ENCODE measurements at places on chromosomes 12 and 14.

DNA sequence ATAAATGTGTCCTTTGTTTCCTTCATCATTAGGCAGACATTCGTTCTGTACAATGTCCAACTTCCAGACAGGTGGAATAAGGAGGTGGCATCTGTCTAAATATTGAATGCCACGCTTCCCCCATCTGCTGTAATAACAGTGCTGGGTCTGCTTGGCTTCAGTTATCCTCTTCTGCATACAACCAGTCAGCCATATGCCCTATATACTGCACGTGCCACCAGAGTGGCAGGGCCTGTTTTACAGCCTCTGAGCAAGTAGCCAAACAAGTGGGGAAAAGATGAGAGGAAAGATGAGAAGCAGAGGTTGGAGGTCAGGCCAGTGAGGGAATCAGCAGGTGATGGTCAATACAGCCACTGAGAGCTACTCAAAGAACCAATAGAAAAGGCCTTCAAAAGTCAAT, 55.4 kb downstream of the OTX2 start:
- DNase-seq: no peak

GRCh38 chr14:24935796-24936195, 114.2 kb downstream of the STXBP6 start:
- no peak for DNase-seq

GRCh38 chr14:29227631-29228030, 461.0 kb downstream of the FOXG1 start:
- no peak for DNase-seq

GRCh38 chr12:14803830-14804160, 325 bp downstream of the C12orf60 start:
- no peak for DNase-seq

DNA sequence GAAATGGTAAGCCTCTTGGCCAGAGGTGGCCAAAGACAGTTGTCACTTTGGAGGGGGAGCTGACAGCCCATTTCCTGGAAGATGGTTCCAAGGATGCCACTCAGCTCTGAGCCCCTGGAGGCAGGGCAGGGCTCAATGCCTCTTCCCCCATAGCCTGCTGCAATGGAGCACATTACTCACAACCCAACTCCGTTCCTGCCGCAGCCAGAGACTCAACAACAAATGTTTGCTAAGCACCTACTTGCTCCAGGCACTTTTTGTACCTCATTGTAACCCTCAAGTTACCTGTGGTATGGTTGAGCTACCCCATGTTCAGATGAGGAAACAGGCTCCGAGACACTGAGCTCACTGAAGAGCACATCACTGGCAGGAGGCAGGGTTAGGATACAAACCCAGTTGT, 19.5 kb downstream of the IRF2BPL start:
- no peak for DNase-seq

- no peak for DNase-seq
These were observed 9.1 kb downstream of the KIF26A start for GRCh38 chr14:104147346-104148125.

DNA sequence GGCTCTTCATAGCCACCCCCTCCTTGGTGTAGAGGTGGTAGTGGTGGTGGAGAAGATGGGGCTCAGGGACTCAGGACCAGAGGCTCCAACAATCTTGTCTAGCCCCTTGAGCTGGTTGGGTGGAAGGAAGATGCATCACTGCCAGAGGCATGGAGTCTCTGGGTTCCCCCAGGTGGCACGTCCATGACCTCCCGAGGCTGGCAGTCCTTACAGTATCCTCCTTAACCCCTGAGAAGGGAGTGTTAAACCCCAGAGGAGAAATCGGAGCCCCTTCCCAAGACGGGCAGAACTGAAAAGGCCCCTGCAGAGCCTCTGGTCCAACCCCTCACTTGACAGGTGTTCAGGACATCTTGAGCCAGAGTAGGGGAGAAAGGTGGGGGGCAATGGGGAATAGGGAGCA, 9.1 kb downstream of the KRT83 start:
- DNase-seq: no peak

- peak; percentile 34 for DNase-seq
These were observed 129.1 kb downstream of the PTPRB start for GRCh38 chr12:70508178-70508577.

DNA sequence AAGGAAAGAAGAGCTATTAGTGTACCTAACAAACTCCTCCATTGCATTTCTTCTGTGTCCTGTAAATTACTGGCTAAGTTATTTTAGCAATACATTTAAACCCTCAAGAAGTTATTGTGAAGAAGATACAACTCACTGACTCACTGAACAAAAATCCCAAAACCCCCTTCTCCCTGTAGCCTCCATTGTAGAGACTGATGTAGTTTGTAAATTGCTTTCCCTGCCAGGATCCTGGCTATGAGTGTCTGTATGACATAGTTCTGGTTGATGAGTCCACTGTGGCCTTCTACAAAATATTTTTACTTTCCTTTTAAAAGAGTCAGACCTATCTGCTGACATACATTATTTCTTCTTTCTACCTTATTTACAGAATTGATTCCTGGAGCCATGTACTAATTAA, 155.6 kb downstream of the SLC6A15 start:
- no peak for DNase-seq

- DNase-seq: no peak
These were observed 33.7 kb downstream of the DACT1 start for GRCh38 chr14:58671436-58671835.

DNA sequence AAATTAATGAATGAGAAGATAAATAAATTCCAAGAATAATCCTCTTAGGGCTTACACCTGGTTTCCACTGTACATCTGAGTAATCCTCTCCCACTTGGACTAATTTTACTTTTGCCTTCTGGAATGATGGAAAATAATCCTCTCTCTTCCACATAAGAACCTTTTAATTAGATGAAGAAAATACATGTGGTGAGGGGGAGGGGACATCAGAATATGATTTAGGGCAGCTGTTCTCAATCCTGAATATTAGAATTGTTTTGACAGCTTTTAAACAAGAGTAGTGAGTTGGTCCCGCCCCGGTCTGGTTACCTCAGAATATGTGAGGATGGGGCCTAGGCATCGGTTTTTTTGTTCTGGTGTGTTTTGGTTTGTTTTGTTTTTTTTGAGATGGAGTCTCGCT, 51.5 kb downstream of the HECTD4 start:
- DNase-seq: no peak

DNA sequence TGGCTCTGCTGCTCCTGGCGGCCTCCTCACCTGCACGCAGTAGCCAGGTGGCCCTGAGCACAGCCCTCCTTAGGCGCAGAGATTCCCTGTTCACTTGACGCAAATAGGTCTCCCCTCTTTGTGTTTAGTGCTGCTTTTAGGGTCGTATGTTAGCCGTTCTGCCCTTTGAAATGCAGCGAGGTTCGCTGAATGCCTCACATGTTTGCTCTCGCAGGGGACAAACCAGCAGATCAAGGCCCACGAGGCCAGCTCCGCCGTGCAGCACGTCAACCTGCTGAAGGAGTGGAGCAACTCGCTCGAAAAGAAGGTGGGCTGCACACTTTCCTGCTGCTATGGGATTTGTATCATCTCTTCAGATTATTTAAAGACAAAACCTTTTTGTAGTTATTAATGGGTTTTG, 31.4 kb upstream of the AMN start:
- no peak for DNase-seq

All from dermis microvascular lymphatic vessel endothelial cell (primary cell).